Memory B cell (primary cell): ENCODE measurements at places on chromosomes 6 and 20.
A peak's percentile ranks its signal among the peaks of the same experiment; 100 is the strongest.

GRCh38 chr20:34102342-34102741 is 9.7 kb downstream of the EIF2S2 start:
- H3K27me3 ChIP-seq: no peaks in the 10 kb centered on the region
- no peak overlapping the region for H3K4me3 ChIP-seq
- peak overlapping the region; percentile 14 for H3K27ac ChIP-seq
- H3K4me1 ChIP-seq: peaks cover 22% of the 10 kb centered on the region

GRCh38 chr6:35044761-35045421 is 96.2 kb downstream of the TCP11 start:
- no peaks in the 10 kb centered on the region for H3K27me3 ChIP-seq
- no peak overlapping the region for H3K27ac ChIP-seq
- peaks cover 12% of the 10 kb centered on the region for H3K36me3 ChIP-seq
- H3K4me3 ChIP-seq: no peak overlapping the region
- H3K4me1 ChIP-seq: no peaks in the 10 kb centered on the region

DNA sequence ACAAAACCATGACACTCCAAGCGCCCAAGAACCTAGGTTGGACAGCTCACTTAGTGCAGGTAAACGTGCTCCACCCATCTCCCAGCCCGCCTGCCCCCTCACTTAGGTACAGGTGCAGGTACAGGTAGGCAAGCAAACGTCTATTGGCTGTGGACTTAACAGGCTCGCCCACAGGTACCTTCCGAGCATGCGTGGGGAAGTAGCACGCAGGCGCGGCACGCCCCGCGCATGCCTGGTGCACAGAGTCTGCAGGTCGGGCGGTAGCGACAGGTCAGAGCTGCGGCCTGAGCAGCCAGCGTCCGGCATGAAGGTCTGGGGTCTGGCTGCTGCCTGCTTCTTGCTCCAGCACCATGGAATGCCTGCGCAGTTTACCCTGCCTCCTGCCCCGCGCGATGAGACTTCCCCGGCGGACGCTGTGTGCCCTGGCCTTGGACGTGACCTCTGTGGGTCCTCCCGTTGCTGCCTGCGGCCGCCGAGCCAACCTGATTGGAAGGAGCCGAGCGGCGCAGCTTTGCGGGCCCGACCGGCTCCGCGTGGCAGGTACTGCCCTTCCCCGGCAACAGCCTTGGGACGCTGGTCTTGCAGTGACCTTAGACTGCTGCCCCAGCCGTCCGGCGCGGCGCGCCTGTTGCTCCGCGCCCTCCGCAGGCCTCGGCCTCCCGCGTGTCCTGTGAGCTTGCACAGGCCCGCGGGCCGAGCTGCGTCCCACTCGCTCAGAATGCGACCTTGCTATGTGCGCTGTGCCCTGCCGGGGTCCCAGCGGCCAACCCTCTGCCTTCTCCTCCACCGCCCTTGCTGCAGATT is at the start of gene MRS2:
TSS of gene MRS2 (plus strand) at position 240 of the 804 bp plus-strand sequence. CDS start at position 351, 111 bp downstream.
- H3K27me3 ChIP-seq: peaks cover 7% of the 10 kb centered on the region
- DNase-seq: peak; percentile 62
- H3K4me1 ChIP-seq: peaks cover 13% of the 10 kb centered on the region
- H3K27ac ChIP-seq: peak within 1 kb of the TSS; percentile 86

GRCh38 chr6:67433124-67433523 is 1202.0 kb upstream of the ADGRB3 start:
- no peaks in the 10 kb centered on the region for H3K27me3 ChIP-seq
- no peak overlapping the region for H3K27ac ChIP-seq

DNA sequence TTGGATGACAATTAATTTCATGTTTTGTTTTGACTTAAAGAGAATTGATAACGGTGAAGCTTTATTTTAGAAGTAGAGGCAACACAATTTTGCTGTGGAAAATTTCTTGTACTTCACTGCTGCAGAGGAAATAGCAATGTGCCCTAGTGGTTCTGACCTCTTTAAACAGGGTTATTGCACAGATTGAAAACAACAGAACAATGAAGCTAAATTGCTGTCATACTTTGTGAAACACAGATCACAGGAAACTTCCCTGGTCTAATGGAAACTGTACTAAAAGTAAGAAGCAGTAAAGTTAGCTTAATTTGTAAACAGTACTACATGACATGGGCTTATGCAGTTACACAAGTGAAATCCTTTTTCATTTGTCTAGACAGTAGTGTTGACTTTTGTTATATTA is 31.3 kb downstream of the OR2A4 start:
- DNase-seq: no peak
- H3K27ac ChIP-seq: no peak overlapping the region
- no peaks in the 10 kb centered on the region for H3K4me1 ChIP-seq
- H3K27me3 ChIP-seq: peaks cover 1% of the 10 kb centered on the region
- no peaks in the 10 kb centered on the region for H3K36me3 ChIP-seq
- H3K4me3 ChIP-seq: no peak overlapping the region

DNA sequence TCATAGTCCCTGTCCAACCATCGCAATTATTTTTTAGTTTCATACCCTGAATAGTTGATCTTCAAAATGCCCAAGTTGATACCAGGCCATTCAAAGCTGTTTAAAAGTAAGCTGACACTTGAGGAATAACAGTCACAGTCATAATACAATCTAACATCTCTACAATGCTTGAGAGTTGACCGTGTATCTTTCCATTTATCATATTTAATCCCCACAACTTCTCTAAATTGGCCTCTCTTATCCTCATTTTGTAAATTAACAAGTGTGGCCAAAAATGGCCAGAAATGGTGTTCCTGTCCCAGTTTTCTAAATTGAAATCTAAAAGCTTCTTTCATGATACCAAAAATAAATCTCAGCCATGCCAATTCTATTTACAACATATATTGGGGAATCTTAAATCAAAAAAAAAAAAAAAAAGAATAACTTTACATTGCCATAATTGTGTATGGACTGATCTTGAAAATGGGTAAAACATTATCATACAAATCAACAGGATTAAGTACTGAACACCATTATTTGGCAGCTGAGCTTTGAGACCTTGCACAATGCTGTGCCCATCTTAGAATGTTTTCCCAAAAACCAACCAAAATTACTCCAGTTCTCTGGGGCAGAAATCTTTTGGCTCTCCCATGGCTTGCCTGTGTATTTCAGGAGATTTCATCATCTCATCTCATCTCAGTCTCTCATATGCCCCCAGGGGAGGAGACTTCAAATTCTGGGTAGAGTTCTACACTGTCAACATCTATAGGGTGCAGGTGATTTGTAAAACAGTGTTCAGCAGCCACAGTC is 448.7 kb upstream of the JARID2 start:
- no peak for DNase-seq
- peaks cover 5% of the 10 kb centered on the region for H3K27me3 ChIP-seq
- H3K4me1 ChIP-seq: peaks cover 10% of the 10 kb centered on the region
- H3K36me3 ChIP-seq: peaks cover 5% of the 10 kb centered on the region
- no peak overlapping the region for H3K27ac ChIP-seq
- no peak overlapping the region for H3K4me3 ChIP-seq

DNA sequence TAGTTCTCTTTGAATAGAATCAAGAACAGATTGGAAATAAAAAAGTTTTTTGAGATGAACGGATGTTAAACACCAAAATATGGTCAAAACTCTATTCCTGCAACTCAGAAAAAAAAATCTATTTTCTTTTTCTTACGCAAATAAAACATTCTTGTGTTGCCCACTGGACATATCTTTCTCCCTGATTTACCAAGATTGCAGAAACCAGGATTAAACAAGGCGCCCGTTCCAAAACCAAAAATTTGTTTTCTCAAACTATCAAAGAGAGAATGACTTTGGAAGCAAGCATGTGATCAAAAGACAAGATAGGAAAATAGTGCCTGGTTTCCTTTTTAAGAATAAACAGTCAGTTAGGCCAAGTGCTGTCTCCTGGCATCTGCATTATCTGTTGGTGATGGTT is 273.1 kb downstream of the CLIC5 start:
- no peak for DNase-seq
- no peak overlapping the region for H3K4me3 ChIP-seq
- H3K36me3 ChIP-seq: no peaks in the 10 kb centered on the region
- H3K27ac ChIP-seq: no peak overlapping the region
- no peaks in the 10 kb centered on the region for H3K27me3 ChIP-seq

DNA sequence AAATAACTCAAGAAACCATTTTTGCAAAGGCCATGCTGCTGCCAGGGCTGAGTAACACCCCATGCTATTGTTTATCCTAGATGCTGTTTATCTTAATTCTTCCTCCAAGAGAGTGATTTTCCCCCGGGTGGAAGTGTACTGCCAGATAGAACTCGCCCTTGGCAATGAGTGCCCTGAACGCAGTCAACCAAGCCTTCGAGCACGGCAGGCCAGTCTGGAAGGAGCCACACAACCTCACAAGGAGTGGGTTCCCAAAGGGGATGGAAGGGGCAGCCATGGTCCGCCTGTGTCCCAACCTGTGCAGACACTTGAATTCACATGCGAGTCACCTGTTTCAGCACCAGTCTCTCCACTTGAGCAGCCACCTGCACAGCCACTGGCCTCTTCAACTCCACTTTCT is 31.9 kb downstream of the PNPLA1 start:
- no peak for DNase-seq
- H3K4me1 ChIP-seq: peaks cover 4% of the 10 kb centered on the region
- H3K27ac ChIP-seq: no peak overlapping the region
- H3K36me3 ChIP-seq: no peaks in the 10 kb centered on the region

DNA sequence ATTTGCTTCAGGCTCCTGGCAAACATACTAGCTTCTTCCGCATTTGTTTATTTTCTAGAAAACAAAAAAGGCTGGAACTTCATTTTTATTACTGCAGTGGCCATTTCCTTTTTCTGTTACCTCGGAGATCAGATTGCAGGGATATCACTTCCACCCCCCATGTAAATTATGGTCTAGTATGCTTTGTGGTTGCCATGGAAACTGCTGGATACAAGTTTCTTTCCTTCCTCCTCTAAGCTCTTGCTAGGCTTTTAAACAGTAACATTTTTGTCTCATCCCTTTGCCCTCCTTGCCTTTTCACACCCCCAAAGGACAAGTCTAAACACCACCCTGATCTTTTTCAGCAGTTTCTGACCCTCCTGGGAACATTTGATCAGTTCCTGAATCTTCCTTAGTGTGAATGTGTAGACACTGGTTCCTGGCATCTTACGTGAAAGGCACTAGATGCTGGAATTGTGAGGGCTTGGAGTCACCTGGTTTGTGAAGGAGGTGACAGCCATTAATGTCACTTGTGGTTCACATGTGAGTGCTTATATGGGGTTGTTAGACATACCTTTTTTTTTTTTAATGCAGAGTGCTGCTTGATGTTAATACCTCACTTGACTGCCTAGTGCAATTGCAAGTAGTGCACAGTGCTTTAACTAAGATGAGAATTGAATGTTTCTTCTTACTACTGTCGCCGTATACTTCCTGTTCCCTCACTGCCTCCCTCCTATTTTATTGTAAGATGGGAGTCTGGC is 181.6 kb downstream of the JARID2 start:
- H3K27me3 ChIP-seq: no peaks in the 10 kb centered on the region
- peak overlapping the region; percentile 39 for H3K4me3 ChIP-seq
- H3K36me3 ChIP-seq: peaks cover 12% of the 10 kb centered on the region
- DNase-seq: peak; percentile 31

GRCh38 chr6:57303931-57304681 is 13.3 kb upstream of the PRIM2 start:
- H3K4me1 ChIP-seq: no peaks in the 10 kb centered on the region
- H3K36me3 ChIP-seq: no peaks in the 10 kb centered on the region
- no peak overlapping the region for H3K27ac ChIP-seq
- no peak overlapping the region for H3K4me3 ChIP-seq
- peaks cover 8% of the 10 kb centered on the region for H3K27me3 ChIP-seq
- no peak for DNase-seq

- peaks cover 4% of the 10 kb centered on the region for H3K27me3 ChIP-seq
- H3K4me3 ChIP-seq: no peak overlapping the region
- no peak for DNase-seq
- H3K36me3 ChIP-seq: no peaks in the 10 kb centered on the region
- H3K4me1 ChIP-seq: no peaks in the 10 kb centered on the region
These were observed 291.2 kb downstream of the CDH26 start for GRCh38 chr20:60249436-60249835.

- no peaks in the 10 kb centered on the region for H3K27me3 ChIP-seq
- H3K36me3 ChIP-seq: peaks cover 2% of the 10 kb centered on the region
These were observed 51.4 kb downstream of the TGM2 start for GRCh38 chr20:38113401-38114325.

- H3K27ac ChIP-seq: no peak overlapping the region
- no peak for DNase-seq
- H3K27me3 ChIP-seq: peaks cover 5% of the 10 kb centered on the region
- H3K36me3 ChIP-seq: no peaks in the 10 kb centered on the region
- H3K4me3 ChIP-seq: no peak overlapping the region
- H3K4me1 ChIP-seq: no peaks in the 10 kb centered on the region
These were observed 35.4 kb downstream of the ELOVL4 start for GRCh38 chr6:79911992-79912391.

DNA sequence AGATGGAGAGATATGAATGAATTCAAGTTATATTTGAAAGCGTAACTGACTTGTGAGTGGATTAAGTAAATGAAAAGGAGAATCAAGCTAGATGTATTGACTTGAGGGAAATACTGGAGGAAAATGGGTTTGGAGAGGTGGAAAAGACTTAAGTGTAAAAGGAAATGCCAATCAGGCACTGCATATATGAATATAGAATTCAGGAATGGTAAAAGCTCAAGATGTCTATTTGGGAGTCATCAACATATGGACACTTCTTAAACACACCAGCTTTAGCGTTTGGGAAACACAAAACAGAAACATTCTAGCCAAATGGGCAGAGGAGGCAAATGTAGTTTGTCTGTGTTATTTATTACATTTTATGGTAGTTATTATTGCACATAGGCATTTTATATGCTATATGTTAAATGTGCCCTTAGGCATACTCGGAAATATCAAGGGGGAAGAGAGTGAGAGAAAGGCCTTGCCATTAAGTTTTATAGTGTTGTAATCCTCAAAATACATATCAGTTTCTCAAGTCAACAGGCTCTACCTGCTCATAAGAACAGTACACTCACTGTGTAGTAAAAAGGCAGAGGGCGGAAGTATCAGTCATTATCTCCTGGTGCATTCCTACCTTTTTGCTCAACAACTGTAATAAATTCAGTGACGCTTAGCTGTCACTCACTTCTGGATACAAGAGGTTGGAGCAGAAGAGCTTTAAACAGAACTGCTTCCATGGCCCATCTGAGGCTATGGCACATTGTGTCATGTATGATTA is 33.7 kb upstream of the ME1 start:
- no peaks in the 10 kb centered on the region for H3K4me1 ChIP-seq
- no peak overlapping the region for H3K27ac ChIP-seq
- no peak overlapping the region for H3K4me3 ChIP-seq
- H3K27me3 ChIP-seq: no peaks in the 10 kb centered on the region
- no peak for DNase-seq
- H3K36me3 ChIP-seq: no peaks in the 10 kb centered on the region

- no peak for DNase-seq
- H3K36me3 ChIP-seq: no peaks in the 10 kb centered on the region
- no peaks in the 10 kb centered on the region for H3K27me3 ChIP-seq
- no peak overlapping the region for H3K4me3 ChIP-seq
- no peak overlapping the region for H3K27ac ChIP-seq
These were observed 105.0 kb downstream of the PTPRK start for GRCh38 chr6:128415387-128415786.

GRCh38 chr20:57409316-57409671 is 18.1 kb downstream of the RBM38 start:
- H3K4me3 ChIP-seq: no peak overlapping the region
- H3K27me3 ChIP-seq: no peaks in the 10 kb centered on the region
- H3K36me3 ChIP-seq: peaks cover 17% of the 10 kb centered on the region
- H3K4me1 ChIP-seq: peaks cover 19% of the 10 kb centered on the region
